Right ventricle myocardium superior (tissue), 1 donor: ENCODE measurements at places on chromosomes 16 and 17. TPM values are rescaled to one million over a fixed set of nuclear protein-coding genes. Genes with fewer than 3 reads are reported as not detected.
A peak's percentile ranks its signal among the peaks of the same experiment; 100 is the strongest.

DNA sequence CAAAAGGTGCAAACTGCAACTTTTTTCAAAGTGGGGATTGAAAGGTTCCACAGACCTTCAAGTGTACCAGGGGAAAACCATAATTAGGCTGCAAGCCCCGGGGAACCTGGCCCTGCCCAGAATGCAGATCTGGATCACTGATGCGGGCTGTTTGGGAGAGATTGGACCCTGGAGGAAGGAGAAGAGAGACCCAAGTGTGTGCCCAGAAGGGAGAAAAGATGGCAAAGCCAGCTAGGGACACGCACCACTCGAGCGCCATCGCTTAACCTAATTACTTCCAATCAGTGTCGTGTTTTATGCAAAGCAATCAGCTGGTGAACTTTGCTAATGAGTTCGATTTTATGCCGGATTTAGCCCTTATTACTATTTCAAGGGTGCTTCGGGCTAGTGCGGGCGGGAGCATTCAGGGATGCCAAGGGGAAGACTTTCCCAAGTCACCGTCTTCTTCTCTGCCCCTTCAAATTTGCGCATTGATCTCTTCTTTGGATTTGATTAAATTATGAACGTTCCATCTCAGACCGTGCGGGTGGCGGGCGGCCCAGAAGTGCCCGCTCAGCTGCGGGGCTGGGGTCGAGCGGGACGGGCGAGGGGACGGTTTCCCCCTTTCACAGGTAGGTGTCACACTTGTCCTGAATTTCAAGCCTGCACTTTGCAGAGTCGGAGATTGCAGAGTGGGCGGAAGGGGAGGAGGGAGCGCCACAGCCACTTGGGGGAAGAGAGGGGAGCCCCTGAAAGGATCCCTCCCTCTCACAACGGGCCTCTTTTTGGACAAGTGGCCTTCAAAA is 4.0 kb downstream of the IRX5 start:
- DNase-seq, result no peak

GRCh38 chr17:73439597-73439996 is 127.8 kb upstream of the CDC42EP4 start:
- no peak for DNase-seq

- DNase-seq, result no peak
These were observed 14.8 kb upstream of the PRPSAP1 start for GRCh38 chr17:76368545-76368944.

The HYDIN gene
- 0.89 TPM for total RNA-seq

GRCh38 chr17:1920948-1921351 is 91.1 kb downstream of the RPA1 start:
- peak; percentile 72 for DNase-seq

DNA sequence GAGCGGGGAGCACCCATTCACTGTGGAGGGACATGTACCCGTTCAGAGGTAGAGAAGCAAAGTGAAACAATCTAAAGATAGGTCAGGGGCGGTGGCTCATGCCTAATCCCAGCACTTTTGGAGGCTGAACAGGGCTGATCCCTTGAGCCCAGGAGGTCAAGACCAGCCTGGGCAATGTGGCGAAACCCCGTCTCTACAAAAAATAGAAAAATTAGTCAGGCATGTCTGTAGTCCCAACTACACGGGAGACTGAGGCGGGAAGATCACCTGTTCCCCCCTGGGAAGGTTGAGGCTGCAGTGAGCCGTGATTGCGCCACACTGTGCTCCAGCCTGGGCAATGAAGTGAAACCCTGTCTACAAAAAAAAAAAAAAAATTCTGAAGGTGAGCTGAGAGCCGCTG is 21.7 kb downstream of the MYL4 start:
- DNase-seq, result no peak

DNA sequence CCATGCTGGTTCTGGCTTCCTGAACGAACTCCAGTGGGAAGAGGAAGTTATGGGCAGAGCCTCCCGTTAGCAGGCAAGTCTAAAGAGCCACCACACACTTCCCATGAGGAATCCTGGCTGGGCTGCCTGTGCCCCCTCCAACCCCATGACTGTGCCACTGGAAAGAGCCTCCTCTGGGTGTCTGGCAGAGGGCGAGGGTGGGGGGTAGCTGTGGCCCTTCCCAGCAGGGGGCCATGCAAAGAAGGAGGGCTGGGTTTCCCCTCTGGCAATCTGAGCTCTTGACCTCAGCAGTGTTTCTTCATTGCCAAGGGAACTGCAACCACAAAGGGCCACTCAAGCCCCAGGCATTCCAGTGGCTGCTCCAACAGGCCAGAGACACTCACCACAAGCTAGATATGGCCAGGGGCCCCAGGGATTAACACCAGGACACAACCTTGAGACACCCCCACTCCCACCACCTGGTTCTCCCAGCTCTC is 1.7 kb upstream of the RRAD start:
- no peak for DNase-seq

- no peak for DNase-seq
These were observed 57.8 kb downstream of the STH start for GRCh38 chr17:46056800-46057304.

DNA sequence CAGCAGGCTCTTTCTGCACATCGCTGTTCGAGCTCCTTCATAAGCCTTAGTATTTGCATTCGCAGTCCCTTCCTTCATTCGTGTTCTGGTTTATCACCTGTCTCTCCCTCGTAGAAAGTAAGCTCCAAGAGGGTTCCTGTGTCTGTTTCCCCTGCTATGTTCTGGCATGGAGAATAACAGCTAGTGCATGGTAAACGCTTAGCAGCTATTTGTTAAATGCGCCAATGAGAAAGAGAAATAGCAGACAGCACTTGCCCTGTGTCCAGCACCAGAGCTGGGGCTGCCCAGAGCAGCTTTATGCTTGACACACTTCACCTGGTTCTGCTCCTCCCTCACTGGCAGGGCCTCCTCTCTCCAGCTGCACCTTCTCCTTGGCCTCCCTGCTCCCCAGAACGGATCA is 5.5 kb downstream of the ZNF688 start:
- DNase-seq, result no peak

The PIPOX gene
- total RNA-seq, result 1.00 TPM

The NOB1 gene
- total RNA-seq, result 15.6 TPM

The ATAD5 gene
- 0.38 TPM for total RNA-seq

DNA sequence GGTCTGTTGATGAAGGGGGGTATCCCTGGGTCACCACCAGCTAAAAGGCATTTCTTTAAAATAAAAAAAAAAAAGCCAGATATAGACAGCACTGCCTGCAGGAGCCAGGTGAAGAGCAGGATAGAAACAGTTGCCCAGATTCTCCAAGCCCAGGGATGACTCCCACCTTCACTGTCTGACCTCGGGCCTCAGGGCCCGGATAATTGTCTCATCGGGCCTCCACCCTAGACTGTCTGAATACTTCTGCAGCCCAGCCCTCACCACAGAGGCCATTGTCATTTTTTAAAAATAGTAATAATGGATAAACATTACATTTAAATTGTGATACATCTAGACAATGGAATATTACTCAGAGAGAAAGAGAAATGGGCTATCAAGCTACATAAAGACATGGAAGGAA is 92.8 kb upstream of the TNRC6C start:
- DNase-seq, result no peak

GRCh38 chr16:84358601-84359295 is 9.6 kb upstream of the ATP2C2 start:
- DNase-seq, result no peak

DNA sequence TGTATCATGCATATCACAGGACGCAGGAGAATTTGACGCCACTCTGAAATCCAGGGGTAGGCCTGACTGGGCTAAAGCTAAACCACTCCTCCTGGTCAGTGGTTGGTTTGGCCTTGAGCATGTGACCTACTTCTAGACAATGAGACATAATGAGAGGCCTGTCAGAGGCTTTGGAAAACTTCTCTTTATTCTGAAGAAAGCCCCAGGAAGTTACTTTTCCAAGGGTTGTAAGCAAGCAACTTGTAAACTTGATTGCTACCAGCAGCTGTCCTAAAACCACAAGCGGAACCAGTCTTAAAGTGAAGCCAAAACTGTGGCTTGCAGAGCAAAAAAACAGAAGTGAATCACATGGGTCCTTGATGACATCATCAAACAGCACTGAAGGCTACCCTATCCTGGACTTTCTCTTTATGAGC is 138.2 kb upstream of the COX10 start:
- DNase-seq, result no peak

GRCh38 chr16:89827383-89828198 is 684 bp upstream of the SPIRE2 start:
- peak; percentile 74 for DNase-seq

DNA sequence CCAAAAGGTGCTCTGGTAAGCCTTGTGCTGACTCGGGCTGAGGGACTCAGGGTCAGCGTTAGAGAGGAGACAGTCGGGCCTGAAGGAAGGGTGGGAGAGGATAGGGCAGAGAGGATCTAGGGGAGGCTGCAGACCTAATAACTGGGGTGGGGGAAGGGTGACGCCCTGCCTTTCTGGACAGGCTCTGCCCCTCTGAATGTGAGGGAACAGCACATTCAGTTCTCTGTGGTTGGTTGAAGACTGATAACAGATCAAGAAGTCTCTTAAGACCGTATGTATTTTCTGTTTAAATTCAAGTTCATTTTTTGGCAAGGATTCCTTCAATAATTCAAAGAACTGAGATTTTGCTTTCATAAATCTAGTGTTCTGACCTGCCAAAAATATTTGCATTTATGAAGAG is 56.2 kb upstream of the TEKT3 start:
- DNase-seq, result no peak

DNA sequence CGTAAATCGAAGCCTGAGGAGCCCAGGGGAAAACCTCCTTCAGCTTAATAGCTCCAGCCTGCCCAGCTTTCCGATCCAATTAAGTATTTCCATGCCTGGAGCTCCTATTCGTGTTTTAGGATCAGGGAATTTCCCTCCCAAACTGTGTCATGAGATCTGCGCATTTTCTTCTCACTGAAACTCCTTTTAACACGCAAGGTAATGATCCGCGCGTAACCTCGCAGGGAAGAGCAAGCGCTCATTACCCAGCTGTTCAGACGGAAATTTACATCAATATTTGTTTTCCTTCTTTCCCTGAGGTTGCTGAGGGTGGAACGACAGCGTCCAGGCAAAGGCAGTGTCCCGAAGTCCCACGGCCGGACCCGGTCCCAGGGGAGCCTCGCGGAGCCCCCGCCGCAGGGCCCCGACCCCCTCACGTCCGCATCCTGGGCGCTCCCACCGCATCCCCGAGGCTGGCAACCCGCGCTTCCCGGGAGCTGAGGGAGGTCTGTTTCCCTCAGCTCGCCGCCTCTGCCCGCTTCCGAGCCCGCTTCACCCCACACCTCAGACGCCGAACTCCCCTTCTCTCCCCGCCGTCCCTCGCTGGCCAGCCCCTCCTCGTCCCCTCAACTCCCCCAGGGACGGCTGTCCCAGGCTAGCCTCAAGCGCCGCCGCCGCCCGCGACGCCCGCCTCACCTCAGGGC is 415 bp downstream of the ABCA5 start:
- DNase-seq, result no peak

The SEZ6 gene
- not detected for total RNA-seq

The NAE1 gene
- 31.4 TPM for total RNA-seq

GRCh38 chr16:832652-833336 is 32.3 kb upstream of the GNG13 start:
- no peak for DNase-seq

DNA sequence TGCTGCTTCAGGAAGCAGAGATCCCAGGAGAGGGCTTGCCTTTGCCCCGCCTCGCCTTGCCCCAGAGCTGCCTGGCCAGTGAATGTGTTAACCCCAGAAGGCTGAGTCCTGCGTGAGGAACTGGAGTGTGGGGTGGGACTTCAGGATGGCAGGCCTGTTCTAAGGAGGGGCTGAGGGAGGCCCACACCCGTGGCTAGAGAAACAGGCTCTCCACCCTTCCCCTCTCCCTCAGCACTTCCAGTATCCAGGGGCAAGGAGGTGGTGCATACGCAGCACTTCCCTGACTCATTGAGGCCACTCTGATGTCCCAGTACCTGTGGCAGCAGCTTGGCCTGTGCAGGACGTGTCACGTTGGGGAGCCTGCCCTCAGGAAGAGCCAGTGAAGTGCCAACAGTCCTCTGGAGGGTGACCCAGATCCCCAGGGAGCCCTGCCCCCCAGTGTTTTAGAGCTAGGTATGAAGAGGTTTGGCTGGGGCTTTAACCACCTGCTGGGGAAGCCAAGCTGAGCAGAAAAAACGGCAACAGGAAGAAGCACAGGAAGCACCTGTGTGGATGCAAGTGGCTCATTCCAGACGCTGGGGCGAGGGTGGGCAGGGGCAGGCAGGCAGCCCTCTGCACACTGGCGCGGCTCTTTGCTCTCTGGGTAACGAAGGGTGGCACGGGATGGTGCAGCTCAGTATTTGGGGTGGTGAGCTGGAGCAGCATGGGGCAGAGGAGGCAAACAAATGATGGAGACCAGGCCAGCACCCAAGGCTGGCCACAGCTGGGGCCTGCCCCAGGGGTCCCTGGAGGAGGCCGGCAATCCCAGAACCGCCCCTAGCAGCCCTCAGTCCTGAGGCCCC is 14.7 kb upstream of the CTCF start:
- DNase-seq, result no peak

DNA sequence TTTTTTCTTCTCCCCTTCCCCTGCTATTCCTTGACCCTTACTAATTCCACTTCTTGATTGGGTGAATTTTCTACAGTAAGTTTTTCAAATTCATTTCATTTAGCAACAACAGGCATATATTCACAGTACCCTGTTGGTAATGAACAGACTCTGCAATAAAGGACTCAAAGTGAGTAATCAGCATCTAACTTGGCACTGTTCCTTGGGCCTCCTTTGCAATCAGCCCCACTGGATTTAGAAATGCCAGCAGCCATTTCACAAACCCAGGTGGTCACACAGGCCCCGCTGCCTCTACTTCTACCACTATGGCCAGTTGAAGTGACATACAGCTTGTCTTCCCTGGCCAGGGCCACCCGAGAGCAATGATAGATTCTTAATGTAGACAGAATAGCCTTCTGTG is 113.8 kb downstream of the CYB561 start:
- DNase-seq, result no peak

- DNase-seq, result no peak
These were observed 366.0 kb downstream of the SOX9 start for GRCh38 chr17:72486806-72487205.

- no peak for DNase-seq
These were observed 44.1 kb upstream of the CACNG4 start for GRCh38 chr17:66920435-66920834.

The TSPOAP1 gene
- 13.6 TPM for total RNA-seq

The TRIM65 gene
- total RNA-seq, result 9.1 TPM

- no peak for DNase-seq
These were observed 113.7 kb upstream of the CDH11 start for GRCh38 chr16:65235339-65236177.
